ENCODE measurements at places on chromosomes 4 and X.

DNA sequence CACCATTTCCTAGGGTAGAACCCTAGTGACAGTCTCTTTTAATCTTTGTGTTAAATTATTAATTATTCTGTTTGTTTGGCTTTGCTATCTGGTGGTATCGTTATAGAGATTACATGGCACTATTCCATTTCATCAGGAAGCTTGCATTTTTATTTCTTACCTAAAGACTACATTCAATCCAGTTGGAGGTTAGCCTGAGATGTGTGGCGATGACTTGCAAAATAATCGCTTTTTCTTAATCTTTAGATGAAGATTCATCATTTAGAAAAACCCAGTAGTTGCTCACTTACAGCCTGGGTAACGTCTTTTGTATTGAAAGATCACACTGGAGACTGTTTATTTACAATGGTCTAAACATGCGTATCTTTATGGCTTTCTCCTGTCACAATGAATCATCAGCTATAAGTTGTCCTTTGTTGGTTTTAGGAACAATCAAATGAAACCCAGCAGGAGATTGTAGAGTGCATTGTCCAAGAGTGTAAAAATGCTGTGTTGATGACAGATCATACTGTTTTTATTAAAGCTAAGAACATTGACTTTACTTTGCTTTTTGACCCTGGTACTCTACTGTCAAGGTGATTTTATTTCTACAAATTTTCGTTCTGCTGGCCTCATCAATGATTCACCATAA is 281.7 kb upstream of the PITX2 start:
- no peak for DNase-seq

GRCh38 chr4:37627263-37627662 is 58.9 kb downstream of the RELL1 start:
- no peak for DNase-seq

GRCh38 chr4:53902786-53903185 is 161.6 kb downstream of the CHIC2 start:
- no peak for DNase-seq

DNA sequence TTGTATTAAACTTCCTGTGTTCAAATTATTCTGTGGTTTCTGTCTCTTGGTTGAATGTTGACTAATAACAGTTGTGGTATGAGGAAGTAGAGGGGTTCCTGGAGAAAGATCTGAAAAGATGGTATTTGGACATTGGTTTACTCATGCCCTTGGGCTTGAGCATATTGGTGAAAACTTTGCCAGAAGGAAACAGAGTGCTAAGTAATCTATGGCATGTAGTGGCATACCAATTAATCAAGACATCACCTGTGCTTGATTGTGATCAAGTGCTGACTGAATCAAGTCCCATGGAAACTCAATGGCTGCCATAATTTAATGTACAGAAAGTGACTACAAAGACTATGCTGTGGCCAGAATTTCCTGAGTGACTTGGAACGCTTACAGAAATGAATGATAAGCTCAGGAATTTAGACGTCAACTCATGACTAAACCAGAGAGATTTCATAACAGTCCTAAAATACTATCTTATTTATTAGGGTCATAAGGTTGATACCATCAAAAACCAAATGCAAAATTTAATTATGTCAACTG is 2062.9 kb downstream of the ARAP2 start:
- DNase-seq = no peak

DNA sequence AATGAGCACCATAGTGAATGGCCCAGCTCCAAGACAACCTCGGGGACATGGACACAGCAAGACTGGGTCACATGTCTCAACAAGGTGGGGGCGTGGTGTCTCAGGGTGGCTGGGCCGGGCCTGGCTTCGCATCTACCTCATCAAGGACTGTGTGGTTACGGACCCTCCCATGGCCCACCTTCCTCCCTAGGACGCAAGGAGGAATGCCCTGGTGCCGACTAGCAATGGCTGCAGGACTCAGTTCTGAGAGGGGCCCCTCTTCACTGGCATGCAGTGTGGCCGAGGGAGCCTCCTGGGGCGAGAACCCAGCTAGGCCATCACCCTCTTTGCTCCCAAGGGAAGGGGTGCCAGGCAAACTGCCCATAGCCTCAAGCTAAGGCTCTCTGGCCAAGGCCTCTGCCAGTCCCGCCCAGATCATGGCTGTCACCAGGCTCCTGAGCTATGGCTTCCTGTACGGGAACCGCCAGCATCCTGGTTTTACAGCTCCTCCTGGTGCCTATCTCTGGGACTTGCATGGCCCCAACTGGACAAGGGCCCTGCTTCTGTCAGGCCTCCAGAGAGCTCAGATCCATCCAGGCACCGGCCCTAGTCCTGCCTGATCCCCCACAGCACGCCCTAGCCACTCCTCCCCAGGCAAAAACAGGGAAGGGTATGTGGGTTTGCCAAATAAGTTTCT is 218.0 kb upstream of the AGTR2 start:
- DNase-seq = no peak

DNA sequence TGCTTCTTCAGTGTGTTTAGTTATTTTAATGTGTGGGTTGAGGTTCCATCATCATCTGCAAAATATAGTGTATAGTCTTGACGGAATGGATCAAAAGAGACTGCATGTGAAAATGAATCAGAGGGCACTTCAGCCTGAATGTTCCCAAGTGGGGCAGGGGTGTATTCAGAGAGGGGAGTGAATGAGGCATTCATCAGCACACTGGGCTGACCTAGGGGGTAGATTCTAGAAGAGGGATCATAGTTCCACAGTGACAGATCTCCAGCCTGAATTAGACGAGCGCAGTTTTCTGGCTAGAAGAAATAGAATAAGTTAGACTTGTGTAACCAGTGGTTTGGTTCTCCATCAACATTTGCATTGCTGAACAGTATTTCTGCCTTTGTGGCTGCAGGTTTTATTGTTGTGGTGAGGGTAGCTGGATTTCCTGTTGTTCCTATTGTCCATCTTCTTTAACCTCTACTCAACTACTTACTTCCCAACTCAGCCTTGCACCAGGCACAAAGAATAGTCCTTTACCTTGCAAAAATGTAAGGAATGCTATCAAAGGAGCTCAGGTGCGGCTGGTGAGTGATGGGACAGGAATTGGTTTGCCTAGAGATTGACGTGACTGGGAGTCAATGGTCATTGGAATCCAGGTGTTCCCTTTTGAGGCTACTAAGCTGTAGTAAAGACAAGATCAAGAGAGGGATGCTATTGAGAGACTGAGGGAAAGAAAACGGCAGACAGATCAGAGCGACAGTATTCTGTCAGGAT is 50.9 kb downstream of the NAP1L5 start:
- DNase-seq = no peak

- DNase-seq = no peak
Observed at GRCh38 chr4:40548256-40548655, 81.4 kb downstream of the RBM47 start.

DNA sequence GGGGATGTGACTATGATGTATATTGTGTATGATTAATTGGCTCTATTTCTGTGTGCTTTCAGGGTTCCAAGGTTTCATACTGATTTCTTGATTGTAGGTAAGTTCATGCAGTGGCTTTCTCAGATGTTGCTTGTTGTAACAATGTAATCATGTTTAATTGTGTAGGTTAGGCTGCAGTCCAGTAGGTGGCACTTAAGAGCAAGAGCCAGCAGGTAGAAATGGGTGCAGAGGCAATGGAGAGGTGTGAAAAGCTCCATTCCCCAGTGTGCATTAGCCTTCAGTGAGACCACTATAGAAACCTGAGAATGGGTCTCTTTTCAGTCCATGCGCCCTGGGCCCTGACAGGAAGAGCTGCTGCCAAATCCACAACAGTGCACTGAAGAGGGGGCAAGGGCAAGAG is 28.2 kb downstream of the DCAF12L2 start:
- no peak for DNase-seq

- no peak for DNase-seq
Observed at GRCh38 chrX:16164748-16165147, 2.5 kb upstream of the MAGEB17 start.

DNA sequence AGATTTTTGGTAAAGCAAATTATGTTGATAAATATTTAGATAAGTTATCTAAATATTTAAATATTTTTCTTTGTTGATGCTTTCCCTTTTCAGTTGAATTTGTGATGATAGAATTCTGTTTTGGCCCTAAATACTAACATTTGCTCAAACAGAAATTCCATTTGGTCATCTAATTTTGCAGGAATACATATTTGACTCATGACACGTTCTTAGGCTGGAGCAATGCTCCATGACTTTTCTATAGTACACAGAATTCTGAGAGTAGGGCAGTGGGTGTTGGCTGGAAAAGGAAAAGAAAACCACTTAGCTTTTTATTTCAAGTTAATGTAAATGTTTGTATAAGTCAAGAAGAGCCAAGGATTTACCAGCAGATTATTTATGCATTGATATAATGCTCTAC is 58.6 kb upstream of the GK2 start:
- no peak for DNase-seq

DNA sequence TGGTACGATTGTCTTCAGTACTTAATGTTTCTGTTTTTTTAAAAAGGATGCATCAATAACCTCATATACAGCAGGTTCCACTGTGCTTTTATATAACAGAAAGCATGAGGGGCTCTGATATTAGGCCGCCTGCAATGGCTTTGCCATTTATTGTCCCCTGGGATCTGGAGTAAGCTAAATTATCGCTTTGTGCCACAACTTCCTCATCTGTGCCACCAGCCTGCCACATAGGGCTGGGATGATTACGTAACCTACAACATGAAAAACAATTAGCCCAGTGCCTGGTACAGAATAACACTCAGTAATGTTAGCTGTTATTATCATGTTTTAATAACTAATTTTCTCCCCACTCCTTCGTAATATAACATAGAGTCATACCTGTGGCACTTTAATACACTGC is 65.5 kb upstream of the TRIM2 start:
- DNase-seq = no peak

DNA sequence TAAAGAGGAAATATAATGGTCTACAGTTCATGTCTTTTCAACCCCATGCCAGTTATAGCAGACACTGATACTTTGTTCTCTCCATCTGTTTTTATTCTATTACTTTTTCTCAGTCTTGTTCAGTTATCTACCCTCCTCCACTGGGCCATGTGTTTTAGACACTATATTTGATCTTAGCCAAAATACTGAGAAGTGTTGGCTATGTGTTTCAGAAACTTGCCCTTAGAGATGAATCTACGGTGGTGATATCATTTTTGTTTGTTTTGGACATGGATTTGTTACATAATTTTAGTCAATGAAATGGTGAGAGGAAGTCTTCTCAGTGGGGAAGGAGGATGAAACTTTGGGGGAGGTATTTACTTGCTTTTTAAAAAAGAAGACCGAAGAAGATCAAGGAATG is 211.5 kb upstream of the DDX53 start:
- no peak for DNase-seq

DNA sequence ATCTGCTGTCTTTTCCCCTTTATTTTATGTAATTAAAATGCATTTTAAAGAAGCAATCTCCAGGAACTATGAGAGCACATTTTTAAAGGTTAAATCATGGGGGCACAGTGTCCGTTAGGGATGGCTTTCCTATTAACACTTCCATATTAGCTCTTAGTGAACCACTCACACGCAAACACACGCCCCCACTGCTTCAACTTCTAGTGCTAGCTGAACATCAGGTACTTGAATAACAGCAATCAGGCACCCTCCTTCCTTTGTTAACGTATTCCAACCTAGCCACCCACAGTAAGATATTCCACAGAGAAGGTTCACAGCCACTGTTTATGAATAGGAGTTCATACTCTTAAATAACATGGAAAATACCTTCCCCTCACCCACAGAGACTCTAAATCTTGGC is 9.3 kb downstream of the TMEM255A start:
- no peak for DNase-seq

DNA sequence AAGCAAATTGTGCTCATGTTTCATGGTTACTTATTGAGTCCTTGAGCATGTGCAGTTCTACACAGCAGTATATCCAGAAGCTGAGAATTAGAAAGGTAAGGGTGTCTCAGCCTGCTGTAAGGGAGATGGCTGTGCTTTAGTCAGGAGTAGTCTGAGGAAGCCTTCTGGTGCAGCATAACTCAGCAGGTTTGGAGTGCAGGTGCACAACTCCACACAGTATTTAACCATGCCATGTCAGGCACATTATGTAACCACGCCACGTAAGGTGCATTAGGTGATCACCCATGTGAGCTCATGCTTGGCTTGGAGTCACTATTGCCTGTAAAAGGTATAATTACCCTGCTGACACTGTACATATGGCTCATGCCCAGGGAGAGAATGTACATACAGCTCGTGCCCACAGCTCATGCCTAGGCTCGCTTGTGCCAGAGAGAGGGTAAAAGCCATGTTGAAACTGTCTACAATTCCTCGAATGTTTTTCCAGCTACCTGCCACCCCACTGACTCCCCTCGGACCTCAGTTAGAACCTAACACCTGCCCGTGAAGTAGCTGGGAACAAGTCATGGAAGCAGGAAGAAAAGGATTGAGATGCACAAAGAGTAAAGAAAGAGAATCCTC is 37.8 kb downstream of the UCHL1 start:
- DNase-seq = no peak

- no peak for DNase-seq
Observed at GRCh38 chrX:36577006-36577405, 431.2 kb upstream of the FAM47C start.

GRCh38 chr4:33998291-33998690 is 2246.0 kb downstream of the ARAP2 start:
- no peak for DNase-seq

- DNase-seq = no peak
Observed at GRCh38 chr4:169061386-169061785, 51.3 kb upstream of the CBR4 start.

GRCh38 chrX:3522101-3522650 is 175.7 kb upstream of the MXRA5 start:
- no peak for DNase-seq

DNA sequence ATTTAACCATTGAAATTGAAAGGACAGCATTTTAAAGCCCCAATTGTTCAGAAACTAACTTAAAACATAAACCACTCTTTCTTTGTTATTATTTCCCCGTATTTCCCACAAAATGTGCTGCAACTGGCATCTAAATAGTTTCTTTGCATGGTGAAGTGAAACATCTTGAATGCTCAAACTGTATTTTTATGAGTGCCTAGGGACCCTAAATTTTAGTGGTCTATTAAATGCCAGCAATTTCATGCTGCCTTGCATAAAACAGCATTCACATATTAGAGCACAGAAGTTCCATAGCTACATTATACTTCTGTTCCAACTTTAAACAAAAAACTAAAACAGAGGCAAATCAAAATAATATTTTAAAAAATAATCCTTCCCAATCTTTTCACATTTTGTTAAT is 5.4 kb downstream of the RAB28 start:
- no peak for DNase-seq

- DNase-seq = peak; percentile 1
Observed at GRCh38 chrX:101417981-101418841, 10.2 kb downstream of the HNRNPH2 start.

DNA sequence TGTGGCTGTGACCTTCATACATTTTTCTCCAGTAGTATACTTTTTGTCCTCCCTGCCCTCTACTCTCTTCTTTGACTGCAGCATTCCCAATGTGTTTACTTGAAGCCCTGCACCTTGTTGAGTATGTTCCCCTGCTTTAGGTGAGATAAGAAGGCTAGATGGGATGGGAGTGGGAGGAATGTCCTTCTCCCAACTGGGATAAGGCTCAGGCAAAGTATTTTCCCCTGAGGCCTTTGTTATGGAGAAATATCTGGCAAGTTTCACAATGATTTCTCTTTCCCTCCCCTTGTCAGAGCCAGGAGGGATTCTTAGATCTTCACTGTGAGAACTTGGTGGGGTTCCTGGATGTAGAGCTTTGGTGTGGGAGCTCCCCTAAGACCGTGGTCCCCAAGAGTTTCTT is 131.8 kb downstream of the CLCN5 start:
- DNase-seq = no peak
